ENCODE measurements at places on chromosomes 5 and 9. TPM values are rescaled to one million over a fixed set of nuclear protein-coding genes. Genes with fewer than 3 reads are reported as not detected.

GRCh38 chr9:33242609-33243134 is 2.7 kb downstream of the SPINK4 start:
- H3K27me3 ChIP-seq = no peaks in the 10 kb centered on the region
- DNase-seq = no peak
- no peak overlapping the region for H3K27ac ChIP-seq
- no peak overlapping the region for H3K4me3 ChIP-seq

DNA sequence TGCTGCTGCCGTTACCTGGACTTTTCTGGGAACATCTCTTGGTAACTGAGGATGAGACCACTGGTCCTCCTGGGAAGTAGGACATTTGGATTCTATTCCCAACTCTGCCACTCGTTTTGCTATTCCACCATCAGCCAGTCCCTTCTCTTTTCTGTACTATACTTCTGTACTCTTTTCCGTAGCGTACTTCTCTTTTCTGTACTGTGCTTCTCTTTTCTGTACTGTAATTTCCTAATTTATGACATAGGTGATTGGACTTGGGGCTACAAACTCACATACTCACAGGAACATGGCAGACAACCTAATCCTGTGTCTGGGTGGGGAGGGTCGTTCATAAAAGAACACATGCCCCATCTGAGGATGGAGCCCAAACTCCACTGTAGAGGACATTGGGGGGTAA is 335.3 kb upstream of the PANK3 start:
- H3K27me3 ChIP-seq = peaks cover 4% of the 10 kb centered on the region
- no peak overlapping the region for H3K27ac ChIP-seq
- no peaks in the 10 kb centered on the region for H3K4me1 ChIP-seq
- DNase-seq = no peak
- no peak overlapping the region for H3K4me3 ChIP-seq
- no peaks in the 10 kb centered on the region for H3K36me3 ChIP-seq

- H3K36me3 ChIP-seq = peaks cover 49% of the 10 kb centered on the region
- H3K4me3 ChIP-seq = peak overlapping the region; percentile 71
- no peaks in the 10 kb centered on the region for H3K4me1 ChIP-seq
Observed at GRCh38 chr9:132077881-132078698, 1.6 kb downstream of the MED27 start.

- H3K27ac ChIP-seq = no peak overlapping the region
- no peak overlapping the region for H3K4me3 ChIP-seq
- H3K27me3 ChIP-seq = no peaks in the 10 kb centered on the region
- DNase-seq = no peak
- H3K4me1 ChIP-seq = no peaks in the 10 kb centered on the region
- H3K36me3 ChIP-seq = no peaks in the 10 kb centered on the region
Observed at GRCh38 chr5:63916786-63917185, 45.5 kb downstream of the HTR1A start.

GRCh38 chr9:133023117-133023890 is 7.5 kb upstream of the GTF3C5 start:
- DNase-seq = no peak
- H3K27me3 ChIP-seq = no peaks in the 10 kb centered on the region
- H3K27ac ChIP-seq = no peak overlapping the region
- peaks cover 36% of the 10 kb centered on the region for H3K4me1 ChIP-seq

- no peaks in the 10 kb centered on the region for H3K36me3 ChIP-seq
- no peaks in the 10 kb centered on the region for H3K4me1 ChIP-seq
- no peak overlapping the region for H3K27ac ChIP-seq
- no peak for DNase-seq
- H3K4me3 ChIP-seq = no peak overlapping the region
Observed at GRCh38 chr5:13763719-13764118, 180.8 kb downstream of the DNAH5 start.

DNA sequence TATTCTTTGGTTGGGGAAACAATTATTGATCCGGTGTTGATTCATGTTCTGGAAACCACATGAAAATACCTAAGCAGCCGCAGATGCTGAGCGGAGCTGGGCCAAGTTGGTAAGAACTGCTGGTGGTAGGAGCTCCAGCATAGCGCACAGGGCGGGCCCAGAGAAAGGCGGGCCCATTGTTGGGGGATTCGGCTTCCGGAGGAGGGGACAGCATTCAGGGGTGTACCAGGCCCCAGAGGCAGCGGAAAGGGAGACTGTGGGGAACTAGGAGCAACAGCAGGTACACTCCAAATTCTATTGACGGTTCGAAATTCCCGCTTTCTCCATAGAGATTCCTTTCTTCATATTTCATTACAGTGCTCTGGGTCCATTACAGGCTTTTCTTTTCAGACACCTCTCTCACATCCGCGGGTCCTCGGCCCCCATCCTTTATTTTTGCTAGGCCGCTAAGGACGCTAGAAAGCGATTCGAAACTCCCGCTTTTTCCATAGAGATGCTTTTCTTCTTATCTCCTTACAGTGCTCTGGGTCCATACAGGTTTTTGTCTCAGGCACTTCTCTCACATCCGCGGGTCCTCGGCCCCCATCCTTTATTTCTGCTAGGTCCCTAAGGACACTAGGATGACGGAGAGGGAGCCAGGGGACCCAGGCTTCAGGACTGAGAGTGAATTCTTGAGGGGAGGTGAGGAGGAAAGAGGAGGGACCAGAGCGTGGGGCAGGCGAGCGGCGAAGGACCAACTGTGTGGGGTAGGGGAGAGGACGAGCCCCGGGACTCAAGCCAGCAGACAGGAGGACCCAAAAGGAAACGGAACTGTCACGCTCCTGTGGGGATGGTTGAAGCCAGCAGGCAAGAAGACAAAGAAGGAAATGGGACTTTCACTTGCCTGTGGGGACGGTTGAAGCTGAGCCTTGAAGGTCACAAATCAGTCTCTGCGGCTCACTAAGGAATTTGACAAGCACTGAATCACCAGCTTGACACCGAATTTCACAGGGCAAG is at the start of gene CCDC152:
Gene CCDC152 (plus strand): TSS at position 213 of the 996 bp plus-strand sequence. CDS start 2,304 bp downstream, outside the sequence.
- peak within 1 kb of the TSS; percentile 48 for H3K4me3 ChIP-seq
- no peaks in the 10 kb centered on the region for H3K27me3 ChIP-seq
- H3K4me1 ChIP-seq = peaks cover 5% of the 10 kb centered on the region
- no peaks in the 10 kb centered on the region for H3K36me3 ChIP-seq
- H3K27ac ChIP-seq = no peak within 1 kb of the TSS

- no peak overlapping the region for H3K4me3 ChIP-seq
- DNase-seq = no peak
- H3K36me3 ChIP-seq = no peaks in the 10 kb centered on the region
- no peaks in the 10 kb centered on the region for H3K27me3 ChIP-seq
- H3K4me1 ChIP-seq = no peaks in the 10 kb centered on the region
- H3K27ac ChIP-seq = no peak overlapping the region
Observed at GRCh38 chr9:115422932-115423440, 305.0 kb upstream of the TNC start.

GRCh38 chr5:119333421-119333851 is 22.4 kb upstream of the TNFAIP8 start:
- H3K36me3 ChIP-seq = peaks cover 11% of the 10 kb centered on the region
- H3K4me3 ChIP-seq = no peak overlapping the region
- peak overlapping the region; percentile 49 for H3K27ac ChIP-seq
- no peak for DNase-seq
- H3K4me1 ChIP-seq = peaks cover 90% of the 10 kb centered on the region

GRCh38 chr9:98881836-98882568 is 61.7 kb upstream of the COL15A1 start:
- H3K36me3 ChIP-seq = no peaks in the 10 kb centered on the region
- DNase-seq = no peak
- H3K4me1 ChIP-seq = no peaks in the 10 kb centered on the region
- no peaks in the 10 kb centered on the region for H3K27me3 ChIP-seq

- no peak overlapping the region for H3K27ac ChIP-seq
- no peaks in the 10 kb centered on the region for H3K4me1 ChIP-seq
- no peak overlapping the region for H3K4me3 ChIP-seq
- H3K36me3 ChIP-seq = no peaks in the 10 kb centered on the region
Observed at GRCh38 chr5:39080597-39081204, 6.5 kb upstream of the RICTOR start.

GRCh38 chr5:126778675-126779403 is 1.9 kb downstream of the LMNB1 start:
- peaks cover 43% of the 10 kb centered on the region for H3K36me3 ChIP-seq
- DNase-seq = peak; percentile 54
- peak overlapping the region; percentile 98 for H3K27ac ChIP-seq
- peaks cover 3% of the 10 kb centered on the region for H3K4me1 ChIP-seq
- H3K4me3 ChIP-seq = peak overlapping the region; percentile 93

DNA sequence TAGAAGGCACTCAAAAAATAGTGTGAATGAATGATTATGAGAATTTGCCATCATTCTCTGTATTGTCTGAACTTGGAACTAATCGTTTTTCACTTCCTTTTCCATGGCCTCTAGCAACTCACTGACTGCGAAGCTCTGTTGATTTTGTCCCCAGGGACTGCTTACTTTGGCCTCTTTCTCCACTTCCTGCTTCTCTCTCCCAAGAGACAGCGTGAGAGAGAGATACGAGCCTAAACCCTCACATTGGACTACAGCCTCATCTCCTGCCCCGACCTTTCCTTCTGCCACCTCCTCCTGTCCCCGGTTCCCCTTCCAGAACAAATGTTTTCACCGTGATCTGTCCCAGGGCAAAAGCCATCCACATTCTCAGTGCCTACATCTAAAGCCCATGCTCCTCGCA is 300.8 kb upstream of the PANK3 start:
- H3K4me3 ChIP-seq = no peak overlapping the region
- no peaks in the 10 kb centered on the region for H3K36me3 ChIP-seq
- no peaks in the 10 kb centered on the region for H3K4me1 ChIP-seq
- DNase-seq = no peak
- H3K27me3 ChIP-seq = peaks cover 5% of the 10 kb centered on the region

- DNase-seq = no peak
- H3K36me3 ChIP-seq = no peaks in the 10 kb centered on the region
- H3K4me3 ChIP-seq = no peak within 1 kb of the TSS
- H3K4me1 ChIP-seq = no peaks in the 10 kb centered on the region
- no peaks in the 10 kb centered on the region for H3K27me3 ChIP-seq
Observed at GRCh38 chr5:114361724-114362196, at the start of gene KCNN2. Gene KCNN2, plus strand, starts transcription at chr5:114362070. Its CDS starts 70 bp downstream, at chr5:114362140.

GRCh38 chr9:132163876-132164603 is 2.2 kb downstream of the NTNG2 start:
- no peak for DNase-seq
- H3K27ac ChIP-seq = no peak overlapping the region
- peaks cover 36% of the 10 kb centered on the region for H3K4me1 ChIP-seq
- peaks cover 87% of the 10 kb centered on the region for H3K27me3 ChIP-seq

GRCh38 chr5:159877894-159878448 is 38.3 kb upstream of the ADRA1B start:
- H3K36me3 ChIP-seq = no peaks in the 10 kb centered on the region
- no peak overlapping the region for H3K4me3 ChIP-seq
- no peak overlapping the region for H3K27ac ChIP-seq
- DNase-seq = no peak
- H3K27me3 ChIP-seq = 0 out of 2 replicates have a peak, but pooled peaks cover 9% of the 10 kb centered on the region

- no peaks in the 10 kb centered on the region for H3K27me3 ChIP-seq
- H3K4me1 ChIP-seq = no peaks in the 10 kb centered on the region
- DNase-seq = no peak
- H3K36me3 ChIP-seq = no peaks in the 10 kb centered on the region
- H3K4me3 ChIP-seq = no peak overlapping the region
Observed at GRCh38 chr9:113837334-113837733, 38.8 kb upstream of the ZNF618 start.

- H3K27ac ChIP-seq = no peak overlapping the region
- no peaks in the 10 kb centered on the region for H3K27me3 ChIP-seq
- no peaks in the 10 kb centered on the region for H3K4me1 ChIP-seq
- H3K4me3 ChIP-seq = no peak overlapping the region
Observed at GRCh38 chr9:132005899-132006298, 73.8 kb downstream of the MED27 start.

- no peaks in the 10 kb centered on the region for H3K36me3 ChIP-seq
- no peaks in the 10 kb centered on the region for H3K27me3 ChIP-seq
- no peak overlapping the region for H3K27ac ChIP-seq
- DNase-seq = no peak
- no peaks in the 10 kb centered on the region for H3K4me1 ChIP-seq
Observed at GRCh38 chr5:87877023-87877422, 391.6 kb downstream of the TMEM161B start.

DNA sequence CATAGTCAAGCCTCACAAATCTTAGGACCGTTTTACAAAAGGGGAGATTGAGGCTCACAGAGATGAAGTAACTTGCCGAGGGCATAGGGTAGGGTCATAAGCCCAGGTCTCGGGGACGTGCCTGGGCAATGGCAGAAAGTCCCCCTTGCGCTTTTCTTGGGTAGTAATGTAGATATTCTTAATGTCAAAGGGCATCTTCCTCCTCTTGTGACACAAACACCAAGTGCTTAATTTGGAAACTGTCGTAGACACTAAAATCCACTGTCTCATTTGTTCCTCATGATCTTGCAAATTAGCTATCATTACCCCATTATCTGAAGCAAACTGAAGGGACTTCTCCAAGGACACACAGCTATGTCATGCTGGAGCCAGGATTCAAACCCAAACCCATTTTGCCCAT is 180.8 kb downstream of the GAS1 start:
- no peak for DNase-seq
- no peaks in the 10 kb centered on the region for H3K36me3 ChIP-seq
- no peak overlapping the region for H3K27ac ChIP-seq
- no peak overlapping the region for H3K4me3 ChIP-seq
- H3K4me1 ChIP-seq = no peaks in the 10 kb centered on the region

DNA sequence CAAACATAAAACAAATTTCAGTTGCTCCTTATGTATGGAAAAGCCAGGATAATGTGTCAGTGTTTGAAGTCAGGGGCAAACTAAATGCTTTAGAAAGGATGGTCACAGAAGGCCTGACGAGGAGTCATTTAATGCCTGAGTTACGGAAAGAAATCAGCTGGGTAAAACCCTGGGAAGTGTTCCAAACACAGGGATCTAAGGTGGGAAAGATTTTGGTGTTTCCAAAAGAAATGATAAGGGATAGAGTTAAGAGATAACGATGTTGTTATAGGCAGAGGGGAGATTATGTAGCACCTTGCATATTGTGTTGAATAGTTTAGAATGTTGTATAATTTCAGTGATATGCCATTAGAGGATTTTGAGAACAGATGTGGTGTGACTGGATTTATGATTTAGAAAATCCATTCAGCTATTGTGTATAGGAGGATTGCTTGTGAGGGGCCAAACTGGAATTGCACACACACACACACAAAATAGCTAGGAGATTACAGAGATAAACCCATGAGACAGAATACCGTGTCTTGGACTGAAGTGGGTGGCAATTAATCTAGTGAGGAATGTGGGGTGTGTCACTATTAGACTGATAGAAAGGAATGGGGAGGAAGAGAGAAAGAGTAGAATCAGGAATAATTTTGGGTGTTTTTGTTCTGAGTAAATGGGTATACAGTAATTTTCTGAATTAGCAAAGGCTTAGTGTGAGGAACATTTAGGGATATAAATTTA is 274.2 kb upstream of the DAB2 start:
- no peaks in the 10 kb centered on the region for H3K4me1 ChIP-seq
- H3K27me3 ChIP-seq = no peaks in the 10 kb centered on the region
- no peak overlapping the region for H3K4me3 ChIP-seq
- H3K36me3 ChIP-seq = no peaks in the 10 kb centered on the region
- no peak for DNase-seq
- H3K27ac ChIP-seq = no peak overlapping the region

- no peaks in the 10 kb centered on the region for H3K27me3 ChIP-seq
- DNase-seq = no peak
- H3K4me1 ChIP-seq = peaks cover 20% of the 10 kb centered on the region
Observed at GRCh38 chr5:149423049-149423793, 44.1 kb upstream of the IL17B start.

The ENTPD2 gene
- 0.85 TPM for total RNA-seq

The RASGRF2 gene
- 0.04 TPM for total RNA-seq

The RNF183 gene
- total RNA-seq = not detected

The FBP1 gene
- total RNA-seq = 0.24 TPM

The NEURL1B gene
- 0.04 TPM for total RNA-seq

The HTR4 gene
- not detected for total RNA-seq

The AQP3 gene
- 25.5 TPM for total RNA-seq

The MARCOL gene
- total RNA-seq = not detected

The FOXD4L5 gene
- total RNA-seq = 0.16 TPM

Measured in K562 (cell line).